ENCODE measurements at places on chromosomes 5 and 9. TPM values are rescaled to one million over a fixed set of nuclear protein-coding genes. Genes with fewer than 3 reads are reported as not detected.

The ACTL7A gene
- total RNA-seq = not detected

The TMEM252 gene
- total RNA-seq = not detected

The GPR150 gene
- not detected for total RNA-seq

The DMRT3 gene
- total RNA-seq = not detected

The MCIDAS gene
- not detected for total RNA-seq

The ALG2 gene
- 32.1 TPM for total RNA-seq

The KIF12 gene
- total RNA-seq = 3.1 TPM

The GLIPR2 gene
- total RNA-seq = 2.4 TPM

The TNC gene
- 12.7 TPM for total RNA-seq
